ENCODE measurements at places on chromosomes 6 and 20.

GRCh38 chr6:35327349-35328027 is 14.9 kb upstream of the PPARD start:
- no peak for DNase-seq

DNA sequence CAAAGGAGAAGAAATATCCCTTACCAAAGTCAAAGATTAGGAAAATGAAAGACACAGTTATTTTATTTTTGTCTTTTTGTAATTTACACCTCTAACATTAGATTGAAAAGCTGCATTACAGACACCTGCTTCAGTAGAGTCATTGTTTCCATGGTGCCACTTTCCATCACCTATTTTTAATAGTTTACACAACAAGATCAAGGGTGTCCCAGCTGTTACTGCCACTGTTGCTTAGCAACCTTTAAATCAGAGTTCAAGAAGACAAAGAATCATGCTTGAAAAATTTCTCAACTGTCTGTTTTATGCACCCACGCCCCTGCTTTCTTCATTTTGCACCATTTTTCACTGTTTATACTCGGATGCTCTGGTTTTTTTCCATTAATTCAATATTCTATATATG is 668.2 kb upstream of the GJE1 start:
- DNase-seq: no peak

DNA sequence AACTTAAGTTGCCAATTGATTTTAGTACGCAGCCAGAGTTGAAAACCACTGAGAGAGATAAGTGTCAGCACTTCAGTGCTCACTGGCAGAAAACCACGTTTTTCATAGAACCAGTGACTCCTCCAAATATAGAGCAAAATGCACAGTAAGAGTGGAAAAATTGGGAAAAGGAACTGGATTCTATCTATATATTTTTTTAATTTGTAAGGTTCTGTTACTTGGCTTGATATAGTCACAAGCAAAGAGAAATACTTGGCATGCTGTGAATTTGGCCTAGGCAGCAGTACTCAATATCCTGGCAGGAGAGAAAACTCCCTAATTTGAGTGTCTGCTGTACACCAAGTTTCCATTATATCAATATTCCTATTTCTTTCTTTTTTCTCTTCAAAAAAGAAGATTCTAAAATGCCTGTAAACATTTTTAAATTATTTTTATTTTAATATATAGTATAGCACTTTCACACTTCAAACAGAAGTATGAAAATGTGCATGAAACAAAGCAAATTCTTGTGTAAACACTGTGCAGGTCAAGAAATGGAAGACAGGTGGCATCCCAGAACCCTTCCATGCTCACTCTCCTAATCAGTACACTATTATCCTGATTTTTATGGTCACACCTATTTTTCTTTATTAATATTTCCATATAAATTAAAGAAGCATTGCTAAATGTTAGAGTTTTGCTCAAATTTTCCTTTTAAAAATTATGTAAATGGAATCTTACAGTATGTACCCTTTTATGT is 561.8 kb upstream of the RNF217 start:
- no peak for DNase-seq

DNA sequence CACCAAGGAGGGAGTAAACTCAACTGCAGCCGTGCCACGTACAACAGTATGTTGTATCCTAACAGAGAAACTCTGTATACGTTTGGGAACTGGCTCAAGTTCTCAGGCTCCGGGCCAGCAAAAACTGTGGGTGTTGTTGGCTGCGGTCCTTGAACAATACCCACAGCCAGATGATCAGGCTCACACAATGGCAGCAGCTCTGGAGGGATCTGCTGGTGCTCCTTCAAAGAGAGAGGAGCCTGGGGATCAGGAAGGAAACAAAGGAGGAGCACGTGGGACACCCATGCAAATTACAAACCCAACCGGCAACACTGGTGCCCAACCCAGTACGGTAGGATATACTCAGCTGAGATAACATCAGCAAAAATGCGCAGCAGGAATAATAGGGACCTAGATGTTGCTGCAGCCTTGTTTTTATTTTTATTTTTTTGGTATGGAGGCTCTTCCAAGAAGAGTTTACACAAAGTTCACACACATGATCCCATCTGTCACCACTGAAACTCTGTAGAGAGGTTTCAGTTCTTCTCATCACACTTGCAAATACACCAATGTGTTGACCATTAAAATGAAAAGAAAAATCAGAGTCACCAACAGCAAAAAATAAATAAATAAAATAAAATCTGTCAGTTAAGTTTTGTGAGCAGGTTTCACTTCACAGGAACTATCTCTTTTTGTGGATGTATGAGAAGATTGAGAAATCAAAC is 41.2 kb upstream of the PDE10A start:
- DNase-seq: no peak

DNA sequence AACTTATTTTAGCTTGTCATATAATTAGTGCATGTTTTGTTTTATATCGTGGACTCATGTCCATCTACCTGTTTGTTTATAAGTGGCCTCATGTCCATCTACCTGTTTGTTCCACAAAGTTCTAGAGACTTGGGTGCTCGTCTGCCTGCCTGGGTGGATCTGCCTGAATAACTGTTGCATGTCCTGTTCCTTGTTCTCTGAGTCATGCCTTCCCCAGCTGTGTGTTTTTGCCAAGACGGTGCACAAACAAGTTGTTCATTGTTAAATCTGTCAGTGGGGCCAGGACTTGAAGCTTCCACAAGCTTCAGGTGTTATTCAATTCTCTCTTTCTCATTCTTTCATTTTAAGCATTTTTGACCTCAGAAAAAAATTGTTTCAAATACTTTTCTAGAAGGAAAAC is 358.0 kb upstream of the CITED2 start:
- DNase-seq: no peak

GRCh38 chr20:38119446-38119845 is 45.6 kb downstream of the TGM2 start:
- DNase-seq: no peak

DNA sequence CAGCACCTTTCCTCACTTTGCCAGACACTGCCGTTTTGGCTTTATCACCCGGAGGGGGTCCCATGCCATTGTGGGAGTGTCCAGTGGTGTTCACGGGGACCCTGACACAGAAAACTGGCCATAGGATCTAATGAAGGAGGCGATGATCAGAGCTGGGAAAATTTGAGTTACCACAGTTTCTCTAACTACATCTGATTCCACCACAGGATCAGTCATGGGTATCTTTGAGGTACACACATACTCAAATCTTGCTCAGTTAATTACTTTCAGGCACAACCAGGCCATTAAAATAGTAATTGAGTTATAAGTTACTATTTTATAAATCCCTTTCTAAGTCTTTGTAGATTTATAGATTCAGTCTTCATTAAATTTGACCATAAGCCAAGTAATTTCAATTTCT is 215.1 kb downstream of the PRL start:
- no peak for DNase-seq
